ENCODE measurements at places on chromosomes 11 and 22.

DNA sequence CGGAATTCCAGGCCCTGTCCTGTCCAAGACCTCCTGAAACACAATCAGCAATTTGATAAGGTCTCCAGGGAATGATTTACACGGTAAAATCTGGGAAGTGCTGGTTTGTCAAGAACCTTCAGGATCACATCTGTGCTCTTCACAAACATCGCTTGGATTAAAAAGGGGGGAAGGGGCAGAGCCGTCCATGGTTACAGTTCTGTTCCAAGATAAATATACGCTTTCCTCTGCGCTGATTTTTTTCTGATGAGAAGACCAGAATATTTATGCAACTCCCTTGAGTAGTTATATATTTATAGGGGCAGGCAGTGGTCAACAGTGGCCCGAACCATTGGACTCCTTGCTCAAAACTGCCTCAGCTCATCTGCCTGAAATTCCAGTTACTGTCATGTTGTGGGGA, 9.2 kb upstream of the APOL5 start:
- DNase-seq, result no peak

- DNase-seq, result peak; percentile 54
Measured at GRCh38 chr11:91219535-91219934, 996.7 kb upstream of the CHORDC1 start.

DNA sequence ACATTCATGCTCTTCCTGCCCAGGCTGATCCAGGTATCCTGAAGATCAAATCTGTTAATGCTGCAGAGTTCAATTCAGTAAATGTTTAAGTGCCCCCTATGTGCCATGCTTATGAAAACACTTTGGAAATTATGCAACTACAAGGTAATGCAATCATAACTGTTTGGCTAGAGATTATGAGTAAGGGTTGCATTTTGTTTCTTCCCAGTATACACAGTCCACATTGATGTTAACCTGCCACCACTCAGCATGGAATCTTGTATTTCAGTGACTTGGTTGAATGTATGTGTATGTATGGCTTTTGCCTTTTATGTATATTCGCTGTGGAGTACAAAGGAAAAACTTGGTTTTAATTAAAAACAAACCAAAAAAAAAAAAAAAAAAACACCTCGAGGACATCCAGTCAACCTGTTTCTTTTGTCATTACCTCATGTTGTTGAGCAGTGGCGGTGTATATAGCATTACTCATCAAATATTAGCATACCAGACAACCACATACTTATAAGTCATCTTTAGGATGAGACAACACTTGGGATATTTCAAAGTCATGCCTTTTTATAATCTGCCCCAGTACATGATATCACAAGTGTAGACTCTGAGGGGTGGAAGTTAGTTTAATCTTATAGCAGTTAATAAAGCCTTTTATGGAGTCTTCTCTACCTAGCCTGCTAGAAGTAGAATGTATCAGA, 86.1 kb upstream of the HORMAD2 start:
- DNase-seq, result peak; percentile 7

GRCh38 chr11:14861680-14862079, 30.4 kb downstream of the CYP2R1 start:
- DNase-seq, result no peak

DNA sequence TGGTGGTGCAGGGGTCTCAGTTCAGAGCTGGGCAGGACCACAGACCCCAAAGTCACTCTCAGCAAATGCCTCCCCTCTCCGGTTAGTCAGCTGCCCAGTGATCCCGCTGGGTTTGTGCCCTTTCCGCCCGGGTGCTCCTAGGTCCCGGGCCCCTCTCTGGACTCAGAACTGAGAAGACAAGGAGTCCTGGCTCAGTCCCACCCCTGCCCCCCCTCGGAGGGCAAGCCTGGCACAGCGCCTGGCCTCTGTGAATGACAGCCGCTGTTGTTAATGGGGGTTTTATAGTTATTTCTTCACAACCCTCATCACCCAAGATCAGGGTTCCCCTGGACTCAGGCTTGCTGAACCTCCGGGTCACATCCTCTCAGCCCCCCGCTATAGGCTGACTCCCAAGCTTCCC, 47.6 kb downstream of the ELFN2 start:
- DNase-seq, result peak; percentile 50

DNA sequence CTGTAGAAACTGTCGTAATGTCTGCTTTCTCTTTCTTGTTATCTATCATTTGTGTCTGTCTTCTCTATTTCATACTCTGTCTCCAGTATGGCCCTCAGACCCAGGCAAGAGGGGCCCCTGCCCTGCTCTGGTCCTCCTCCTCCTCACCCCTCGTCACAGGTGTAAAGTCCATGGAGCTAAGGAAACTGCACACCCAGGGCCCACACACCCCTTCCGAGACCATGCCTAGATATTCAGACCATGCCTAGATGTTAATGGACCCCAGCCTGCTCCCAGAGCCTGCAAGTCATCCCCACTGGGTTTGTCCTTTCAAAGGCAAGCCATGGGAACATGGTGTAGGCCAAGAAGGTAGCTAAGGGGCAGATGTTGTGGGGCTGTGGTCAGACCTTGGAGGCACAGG, 24.1 kb upstream of the ANO1 start:
- no peak for DNase-seq
